ENCODE measurements at places on chromosomes 2 and 18.

GRCh38 chr18:56026509-56026908 is 438.5 kb upstream of the TCF4 start:
- DNase-seq = no peak

GRCh38 chr2:69608109-69608508 is 35.4 kb downstream of the AAK1 start:
- no peak for DNase-seq

DNA sequence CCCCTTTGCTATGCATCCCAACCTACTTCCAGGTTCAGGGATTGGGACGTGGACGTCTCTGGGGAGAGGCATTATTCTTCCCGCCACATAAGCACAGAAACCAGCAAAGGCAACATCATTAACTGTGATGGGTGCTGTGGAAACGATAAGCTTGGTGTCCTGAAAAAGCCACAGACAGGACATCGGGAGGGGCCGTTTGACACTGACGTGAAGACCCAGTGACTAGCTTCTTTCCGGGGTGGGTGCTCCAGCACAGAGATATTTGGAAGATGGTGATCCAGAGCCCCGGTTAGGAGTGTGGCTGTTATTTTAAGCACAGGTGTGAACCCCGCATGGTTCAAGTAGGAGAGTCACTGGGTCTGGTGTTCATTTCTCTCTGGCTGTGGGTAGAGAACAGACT is 163.8 kb upstream of the HDAC4 start:
- DNase-seq = no peak

DNA sequence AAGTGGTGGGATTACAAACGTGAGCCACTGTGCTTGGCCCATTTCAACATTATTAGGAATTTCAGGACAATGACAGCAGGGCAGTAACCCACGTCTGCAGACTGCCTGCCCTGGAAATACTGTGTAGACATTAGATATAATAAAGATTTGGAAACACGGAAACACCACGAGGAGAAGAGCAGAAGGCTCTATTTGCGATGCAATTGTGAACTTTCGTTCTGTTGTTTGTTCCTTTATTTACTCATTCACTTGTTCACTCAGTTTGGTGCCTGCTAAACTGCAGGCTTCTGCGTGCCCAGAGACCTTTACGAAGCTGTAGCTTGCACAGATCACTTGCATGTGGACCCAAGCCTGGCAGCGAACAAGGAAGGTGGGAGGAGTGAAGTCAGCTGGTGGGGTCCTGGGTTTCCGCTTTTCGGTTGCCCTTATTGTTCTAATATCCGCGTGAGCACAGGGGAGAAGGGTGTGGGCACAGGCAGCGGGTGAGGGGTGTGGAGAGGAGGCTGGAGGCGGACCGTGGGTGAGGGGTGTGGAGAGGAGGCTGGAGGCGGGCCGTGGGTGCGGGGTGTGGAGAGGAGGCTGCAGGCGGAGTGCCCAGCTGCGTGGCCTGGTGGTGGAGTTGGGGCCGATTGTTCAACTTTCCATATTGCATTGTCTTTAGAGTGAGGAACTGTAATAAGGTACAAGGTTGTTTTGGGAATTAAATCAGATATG is 3.4 kb downstream of the COLEC11 start:
- DNase-seq = no peak

DNA sequence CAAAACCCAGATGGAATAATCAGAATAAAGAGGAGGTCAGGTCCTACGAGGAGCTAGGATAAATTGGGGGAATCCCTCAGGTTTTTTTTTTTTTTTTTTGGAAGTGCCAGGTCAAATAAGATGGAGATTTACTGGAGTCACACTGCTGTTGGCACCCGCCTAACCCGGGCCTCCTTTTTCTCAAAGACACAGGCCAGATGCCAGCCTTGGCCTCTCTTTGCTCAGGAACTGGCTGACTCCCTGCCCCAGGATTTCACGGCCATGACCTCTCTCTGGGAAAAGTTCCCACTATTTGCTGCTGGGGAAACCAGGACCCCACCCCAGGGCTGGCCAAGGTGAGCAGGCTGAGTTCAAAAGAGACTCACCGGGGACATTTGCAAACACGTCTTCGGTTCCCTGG is 2.5 kb downstream of the CD8A start:
- no peak for DNase-seq

DNA sequence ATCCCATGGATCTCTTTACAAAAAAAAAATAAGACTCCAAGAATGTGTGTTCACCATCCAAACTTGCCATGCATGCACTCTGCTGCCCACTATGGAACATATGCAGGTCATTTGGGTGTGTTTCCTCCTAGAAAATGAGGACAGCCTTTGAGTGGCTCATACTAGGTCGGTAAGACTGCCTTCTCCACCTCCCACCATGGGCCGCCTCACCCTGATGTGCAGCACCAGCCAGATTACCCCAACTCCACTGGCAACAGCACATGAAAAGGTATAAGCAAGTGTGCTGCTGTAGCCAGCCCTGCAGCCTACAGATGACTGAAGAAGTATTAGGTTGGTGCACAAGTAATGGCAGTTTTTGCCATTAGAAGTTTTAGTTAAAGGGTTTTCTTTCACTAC is 214.2 kb downstream of the ATAD2B start:
- DNase-seq = no peak

DNA sequence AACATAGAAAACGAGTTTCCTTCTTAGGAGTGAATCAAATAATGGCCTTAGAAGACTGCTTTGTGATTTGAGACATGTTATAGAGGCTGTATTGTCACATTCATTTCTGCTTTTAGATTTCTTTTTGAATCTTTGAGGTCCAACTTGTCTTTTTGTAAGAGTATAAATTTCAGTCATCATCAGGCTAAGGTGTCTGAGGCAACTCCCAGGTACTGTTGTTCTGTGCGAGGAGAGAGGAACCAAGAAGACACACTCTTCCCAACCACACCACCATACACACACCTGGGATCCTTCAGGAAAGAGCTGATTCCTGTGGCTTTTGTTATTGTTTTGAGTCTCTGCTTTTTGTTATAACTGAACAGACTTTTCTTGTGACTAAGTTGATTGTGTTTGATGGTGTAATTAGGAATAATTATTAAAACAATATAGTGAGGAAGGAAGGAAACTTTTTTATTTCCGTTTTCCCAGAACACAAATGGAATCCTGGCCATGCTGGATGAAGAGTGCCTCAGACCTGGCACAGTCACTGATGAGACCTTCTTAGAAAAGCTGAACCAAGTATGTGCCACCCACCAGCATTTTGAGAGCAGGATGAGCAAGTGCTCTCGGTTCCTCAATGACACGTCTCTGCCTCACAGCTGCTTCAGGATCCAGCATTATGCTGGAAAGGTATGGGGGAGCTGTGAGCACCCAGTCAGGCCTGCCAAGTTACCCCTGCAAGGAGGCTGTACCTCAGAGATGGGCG is 140.4 kb downstream of the MYO1B start:
- no peak for DNase-seq

GRCh38 chr2:85577386-85578242 is at the start of gene VAMP8:
Gene VAMP8 (plus strand): TSS chr2:85577586. CDS start chr2:85577647, 61 bp downstream.
- peak; percentile 59 for DNase-seq

DNA sequence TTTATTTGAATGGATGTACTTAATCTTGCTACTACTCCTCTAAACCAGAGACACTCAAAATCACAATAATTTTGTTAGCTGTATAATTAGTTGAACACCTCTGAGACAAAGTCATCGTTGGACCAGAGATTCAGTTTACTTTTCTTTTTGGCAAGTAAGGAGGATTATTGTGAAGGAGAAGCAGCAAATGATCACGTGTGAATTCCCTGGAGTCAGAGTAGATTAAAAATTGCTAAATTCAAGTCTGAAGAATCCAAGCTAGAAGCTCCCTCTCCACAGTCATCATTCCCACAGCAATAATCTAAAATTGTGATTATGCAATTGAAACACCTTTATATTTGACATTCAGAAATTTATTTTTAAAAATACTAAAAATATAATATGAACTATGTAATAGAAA is 484.4 kb downstream of the CMPK2 start:
- no peak for DNase-seq

DNA sequence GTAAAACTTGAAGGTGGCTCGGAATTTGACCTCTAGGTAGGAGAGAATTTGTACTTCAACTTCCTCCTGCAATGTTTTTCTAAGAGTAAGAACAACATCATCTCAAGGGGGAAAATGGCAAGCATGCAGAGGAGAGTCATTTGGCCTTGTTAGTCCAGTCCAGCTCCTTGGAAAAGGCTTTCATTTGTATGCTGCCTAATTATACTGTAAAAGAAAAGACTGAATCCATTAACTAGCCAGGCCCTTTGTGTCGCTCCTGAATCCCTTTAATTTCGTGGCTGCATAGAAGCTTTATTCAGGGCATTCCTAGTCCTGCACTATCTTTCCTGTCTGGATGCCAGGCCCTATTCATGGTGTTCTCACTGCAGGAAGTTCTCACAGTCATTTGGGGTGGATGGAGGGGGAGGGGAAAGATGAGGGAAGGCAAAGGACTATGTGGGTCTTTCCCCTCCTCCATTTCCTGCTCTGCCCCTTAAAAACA is 36.0 kb downstream of the PHLPP1 start:
- no peak for DNase-seq

DNA sequence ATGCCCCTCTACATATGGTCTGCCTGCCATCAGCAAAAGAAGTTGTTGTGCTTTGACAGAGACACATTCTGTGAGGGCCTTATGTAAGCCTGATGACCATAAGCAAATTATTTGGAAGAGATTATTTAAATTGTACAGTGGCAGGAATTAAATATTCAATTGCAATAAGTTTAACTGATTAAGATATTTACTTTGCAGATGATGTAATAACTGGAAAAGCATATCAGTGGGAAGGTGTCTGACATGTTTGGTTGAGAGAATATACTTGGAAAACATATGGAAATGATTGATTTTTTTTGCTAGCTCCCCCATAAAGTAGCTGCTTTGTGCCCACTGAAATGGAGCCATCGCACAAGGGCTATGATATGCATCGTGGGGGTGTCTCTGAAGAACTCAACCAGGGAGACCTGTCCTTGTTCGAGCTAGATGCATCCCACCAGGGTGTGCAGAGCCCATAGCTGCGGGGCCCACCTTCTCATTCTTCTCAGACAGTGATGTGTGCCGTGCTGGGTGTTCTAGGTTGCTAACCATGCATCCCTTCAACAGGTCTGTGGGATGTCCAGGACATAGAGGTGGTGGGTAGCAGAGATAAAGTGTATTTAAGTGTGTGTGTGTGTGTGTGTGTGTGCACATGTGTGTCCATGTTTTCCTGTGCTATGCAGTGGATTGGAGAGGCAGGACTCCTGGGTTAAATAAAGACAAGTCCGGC is 90.4 kb upstream of the PARD3B start:
- no peak for DNase-seq

DNA sequence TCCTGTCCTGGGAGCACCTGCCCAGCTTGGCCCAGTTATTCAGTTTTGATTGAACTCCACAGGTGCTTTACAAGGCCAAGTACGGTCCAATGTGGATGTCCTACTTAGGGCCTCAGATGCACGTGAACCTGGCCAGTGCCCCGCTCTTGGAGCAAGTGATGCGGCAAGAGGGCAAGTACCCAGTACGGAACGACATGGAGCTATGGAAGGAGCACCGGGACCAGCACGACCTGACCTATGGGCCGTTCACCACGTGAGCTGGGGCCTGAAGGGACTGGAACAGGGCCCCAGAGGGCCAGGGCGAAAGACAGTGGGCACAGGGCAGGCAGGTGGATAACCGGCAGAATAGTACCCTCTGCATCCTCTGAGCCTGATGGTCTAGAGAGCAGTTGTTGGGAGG is 22.1 kb downstream of the PRKAG3 start:
- no peak for DNase-seq

DNA sequence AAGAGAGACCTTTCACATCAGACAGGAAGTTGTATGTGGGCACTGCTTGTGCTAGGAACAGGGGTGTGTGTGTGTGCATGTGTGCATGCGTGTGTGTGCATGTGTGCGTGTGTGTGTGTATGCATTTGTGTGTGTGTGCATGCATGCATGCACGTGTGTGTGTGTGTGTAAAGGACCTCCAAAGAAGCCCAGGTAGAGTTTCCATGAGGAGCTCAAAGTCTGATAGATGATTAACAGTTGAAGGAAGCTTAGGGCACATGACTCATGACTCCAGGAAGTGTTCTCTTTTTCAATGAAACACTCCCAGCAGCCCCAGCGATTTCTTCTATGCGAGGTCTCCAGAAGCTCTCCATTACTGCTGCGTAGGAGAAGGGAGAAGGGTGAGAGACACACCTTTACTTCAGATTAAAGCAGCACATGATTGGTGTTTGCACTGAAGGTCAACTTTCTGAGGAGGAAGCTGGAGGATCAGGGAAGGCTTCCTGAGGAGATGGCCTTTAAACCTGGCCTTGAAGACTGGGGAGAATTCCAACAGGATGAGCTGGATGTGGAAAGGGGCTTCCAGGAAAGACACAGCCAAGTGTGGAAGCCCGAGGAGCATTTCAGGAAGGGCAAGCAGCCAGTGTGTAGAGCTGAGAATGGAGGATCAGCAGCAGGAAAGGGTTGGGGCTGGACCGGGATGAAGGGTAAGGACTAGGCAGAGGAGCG is 77.7 kb downstream of the SMAD4 start:
- no peak for DNase-seq

GRCh38 chr2:172938713-172939375 is 136.8 kb upstream of the MAP3K20 start:
- no peak for DNase-seq

GRCh38 chr2:149068225-149068995 is 29.9 kb downstream of the LYPD6B start:
- no peak for DNase-seq

- DNase-seq = peak; percentile 45
Measured at GRCh38 chr2:84879584-84880394, 1.1 kb downstream of the TRABD2A start.

GRCh38 chr2:9118383-9118960 is 88.1 kb upstream of the ASAP2 start:
- no peak for DNase-seq

DNA sequence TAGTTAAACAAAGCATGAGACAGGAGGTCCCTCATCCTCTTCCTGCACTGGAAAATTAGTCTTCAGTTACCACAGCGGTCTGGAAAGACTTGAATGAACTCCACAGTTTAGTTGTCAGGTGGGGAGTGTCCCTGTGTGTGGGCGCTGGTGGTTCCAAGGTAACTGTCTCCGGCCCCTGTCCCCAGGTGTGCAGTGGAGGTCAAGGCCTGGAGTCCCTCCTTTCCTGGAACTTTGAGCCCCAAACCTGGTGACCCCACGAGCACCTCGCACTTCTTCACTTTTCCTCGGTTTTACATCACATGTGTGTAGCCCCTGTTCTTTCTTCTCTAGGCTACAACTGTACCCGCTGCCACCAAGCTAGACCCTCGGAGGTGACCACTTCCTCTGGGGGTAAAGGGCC is 28.0 kb upstream of the INHBB start:
- DNase-seq = no peak

DNA sequence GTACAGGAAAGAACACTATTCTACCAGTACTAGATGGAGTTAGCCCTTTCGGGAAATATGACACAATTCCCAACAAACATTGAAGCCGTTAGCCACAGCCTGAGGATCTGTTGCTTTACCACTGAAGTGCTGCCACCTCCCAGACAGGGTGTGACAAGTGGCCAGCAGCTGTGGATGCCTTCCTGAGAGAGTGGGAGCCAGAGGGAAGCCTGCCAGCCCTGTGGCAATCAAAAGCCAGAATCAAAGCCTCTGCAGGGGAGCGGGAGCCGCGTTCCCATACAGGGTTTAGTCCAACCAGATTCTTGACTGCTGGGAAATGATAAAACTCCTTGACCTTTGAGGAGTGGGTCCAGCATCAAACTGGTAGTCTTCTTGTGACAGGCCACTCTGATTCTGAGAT is 38.0 kb downstream of the SLC4A1AP start:
- DNase-seq = no peak

- peak; percentile 72 for DNase-seq
Measured at GRCh38 chr2:196592911-196593881, 46.3 kb upstream of the CCDC150 start.

- no peak for DNase-seq
Measured at GRCh38 chr2:202705446-202706020, 70.8 kb downstream of the FAM117B start.
